ENCODE measurements at places on chromosomes 3 and 15.

GRCh38 chr3:13548696-13549622, at the start of gene FBLN2:
TSS of gene FBLN2 (plus strand) at chr3:13549125. CDS start at chr3:13570356, 21,231 bp downstream.
- no peak for DNase-seq

DNA sequence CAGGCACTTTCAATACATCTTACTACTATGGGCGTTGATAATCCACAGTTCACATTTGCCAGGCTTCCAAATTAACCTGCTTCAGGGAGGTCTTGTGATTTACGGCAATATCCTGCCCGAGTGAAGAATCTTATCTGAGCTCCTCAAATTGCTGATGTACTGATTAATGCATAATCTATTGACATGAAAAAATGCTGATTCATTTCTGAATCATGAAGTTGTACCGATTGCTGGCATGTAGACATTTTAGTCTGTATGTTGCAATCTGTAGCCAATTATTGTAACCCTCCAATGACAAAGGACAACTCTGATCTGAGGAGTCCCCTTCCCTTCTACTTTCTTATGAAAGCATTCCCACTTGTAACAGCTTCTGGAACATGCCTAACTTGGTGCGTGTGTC, 97.2 kb downstream of the SEC22A start:
- no peak for DNase-seq

- DNase-seq = no peak
Measured at GRCh38 chr3:171307988-171308387, 152.2 kb downstream of the TNIK start.

DNA sequence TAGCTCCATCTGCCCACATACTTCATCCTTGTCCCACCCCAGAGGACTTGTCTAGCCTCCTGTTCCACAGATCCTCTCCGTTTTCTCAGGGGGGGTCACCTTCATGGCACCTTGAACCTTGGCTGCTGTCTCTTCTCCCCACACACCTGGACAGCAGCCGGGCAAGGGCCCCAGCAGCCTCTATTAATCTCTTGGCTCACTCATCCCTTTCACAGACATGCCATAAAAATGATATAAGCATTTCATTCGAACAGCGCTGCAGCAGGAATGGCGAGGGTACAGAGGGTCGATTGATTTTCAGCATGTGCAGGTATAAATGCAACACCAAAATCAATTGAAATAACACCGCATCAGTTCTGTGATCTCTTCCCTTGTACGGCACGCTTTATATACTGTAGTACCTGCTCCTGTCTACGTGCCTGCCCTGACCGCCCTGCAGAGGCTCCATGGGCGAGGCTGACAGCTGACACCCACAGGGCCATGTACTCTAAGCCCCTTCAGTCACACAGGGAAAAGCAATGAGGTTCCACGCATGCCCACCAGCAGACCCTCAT, 209.9 kb downstream of the NTRK3 start:
- DNase-seq = no peak

GRCh38 chr15:96058103-96058851, 272.2 kb upstream of the NR2F2 start:
- DNase-seq = no peak

- no peak for DNase-seq
Measured at GRCh38 chr3:88678747-88679146, 428.7 kb upstream of the EPHA3 start.

DNA sequence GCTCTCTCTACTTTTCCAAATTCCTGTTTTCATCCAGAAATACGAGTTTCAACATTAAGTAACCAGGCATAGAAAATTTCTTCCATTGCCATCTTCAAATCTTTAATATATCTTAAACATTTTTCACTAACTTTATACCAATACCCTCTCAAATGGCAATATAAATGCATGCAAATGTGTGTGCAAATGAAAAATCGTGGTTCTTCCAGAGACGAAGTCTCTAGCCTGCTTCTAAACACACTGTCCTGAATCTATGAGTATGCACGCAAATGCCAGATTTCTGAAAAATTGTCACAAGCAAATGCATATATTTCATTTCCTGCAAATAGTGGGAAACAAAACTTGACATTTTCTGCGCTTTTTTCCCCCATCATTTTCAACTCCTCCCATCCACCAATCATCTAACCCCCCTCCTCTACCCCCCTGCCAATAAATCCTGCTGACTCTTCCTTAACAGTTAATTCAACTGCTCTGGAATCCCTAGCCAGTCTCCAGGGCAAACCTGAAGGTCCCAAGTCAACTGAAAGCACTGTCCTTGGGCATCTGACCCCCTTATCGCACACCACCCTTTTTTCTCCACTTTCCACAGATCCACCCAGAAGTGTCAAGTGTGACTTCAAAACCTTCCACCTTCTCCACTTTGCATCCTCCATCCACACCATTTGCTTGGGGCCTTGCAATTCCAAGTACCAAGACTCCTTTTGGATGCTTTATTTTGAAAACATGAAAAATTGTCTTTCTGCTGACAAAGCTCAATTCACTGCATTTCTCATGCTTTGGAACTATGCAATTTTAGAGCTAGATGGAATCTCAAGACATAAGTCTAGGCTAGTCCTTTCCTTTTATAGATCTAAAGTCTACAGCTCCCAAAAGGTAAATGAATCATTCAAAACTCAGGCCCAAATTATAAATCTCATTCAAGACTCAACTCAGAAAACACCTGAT, 144.7 kb downstream of the OSBPL10 start:
- no peak for DNase-seq

GRCh38 chr3:34300621-34301020, 502.2 kb downstream of the PDCD6IP start:
- no peak for DNase-seq

GRCh38 chr15:36844534-36844998, 255.8 kb downstream of the MEIS2 start:
- peak; percentile 69 for DNase-seq

Measured in IMR-90 (cell line).